ENCODE measurements at places on chromosomes 2 and 18.

GRCh38 chr18:7980136-7980535 is 413.0 kb downstream of the PTPRM start:
- DNase-seq = no peak

DNA sequence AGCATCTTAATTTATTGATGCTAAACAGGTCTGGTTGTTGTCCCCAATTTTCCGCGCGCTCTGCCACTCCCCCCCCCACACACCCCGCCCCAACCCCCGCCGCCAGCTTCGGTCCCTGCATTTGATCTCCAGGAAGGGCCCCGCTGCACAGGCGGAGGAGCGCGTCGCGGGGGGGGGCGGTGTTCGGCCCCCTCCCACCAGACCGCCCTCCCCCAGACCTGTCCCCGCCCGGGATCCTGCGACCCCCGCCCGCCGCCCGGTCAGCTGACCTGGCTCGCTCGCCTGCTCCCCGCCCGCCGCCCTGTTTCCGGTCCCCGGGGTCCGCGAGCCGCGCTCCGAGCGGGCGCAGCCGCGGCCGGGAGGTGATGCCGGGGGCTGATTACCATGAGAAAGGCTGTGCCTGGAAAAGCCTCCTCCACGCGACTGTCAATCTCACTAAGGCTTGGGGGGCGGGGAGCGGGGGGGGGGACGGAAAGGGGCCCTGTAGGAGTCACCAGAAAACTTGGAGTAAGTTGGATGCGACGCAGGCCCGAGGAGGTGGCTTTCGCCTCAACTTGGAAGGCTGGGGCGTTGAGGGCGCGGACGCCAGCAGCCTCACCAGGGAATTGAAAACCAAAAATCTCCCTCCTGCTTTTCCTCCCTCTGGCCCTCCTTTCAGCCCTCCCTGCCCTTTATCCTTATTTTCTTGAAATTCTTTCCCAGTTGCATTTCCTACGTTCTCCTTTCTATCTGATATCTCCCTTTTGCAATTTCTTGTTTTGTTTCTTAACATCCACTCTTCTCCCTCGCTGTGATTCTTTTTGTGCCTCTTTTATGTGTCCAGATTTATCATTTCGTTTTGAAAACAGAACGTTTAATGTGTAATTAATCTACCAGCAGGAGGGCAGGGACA is 4.4 kb upstream of the ZEB2 start:
- no peak for DNase-seq

GRCh38 chr2:237754182-237754581 is 44.4 kb upstream of the RBM44 start:
- no peak for DNase-seq

- no peak for DNase-seq
These were observed 1.4 kb downstream of the TTC39C start for GRCh38 chr18:24015639-24016631.

- no peak for DNase-seq
These were observed 81.6 kb downstream of the EPB41L3 start for GRCh38 chr18:5462227-5462626.

GRCh38 chr2:181807526-181807925 is 84.0 kb upstream of the ITPRID2 start:
- DNase-seq = no peak

DNA sequence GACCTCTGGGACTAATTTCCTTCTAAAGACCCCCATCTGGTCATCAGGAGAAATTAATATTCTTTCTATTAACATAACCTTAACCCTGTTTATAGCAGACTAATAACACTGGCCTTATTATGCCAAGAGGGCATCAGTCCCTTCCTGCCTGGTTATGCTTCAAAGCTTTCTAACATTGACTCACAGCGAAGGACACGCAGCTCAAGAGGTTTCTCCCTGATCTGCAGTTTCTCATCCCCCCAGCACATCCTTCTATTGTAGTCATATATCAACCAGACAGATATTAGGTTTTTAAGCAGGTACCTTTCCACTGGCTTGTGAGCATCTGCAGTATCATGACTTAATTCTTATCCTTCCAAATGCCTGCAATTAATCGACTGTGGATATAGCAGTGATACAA is 100.0 kb upstream of the CXCR4 start:
- no peak for DNase-seq

GRCh38 chr18:10519999-10520935 is 5.6 kb upstream of the NAPG start:
- peak; percentile 51 for DNase-seq

- DNase-seq = no peak
These were observed 223.4 kb downstream of the NCKAP5 start for GRCh38 chr2:133344849-133345248.

- DNase-seq = no peak
These were observed 38.7 kb downstream of the RALBP1 start for GRCh38 chr18:9513971-9514512.

- DNase-seq = no peak
These were observed 62.0 kb downstream of the RPL31 start for GRCh38 chr2:101064125-101064502.

GRCh38 chr2:44016282-44016681 is 20.5 kb upstream of the LRPPRC start:
- DNase-seq = no peak

GRCh38 chr2:226777611-226778010 is 22.0 kb downstream of the IRS1 start:
- no peak for DNase-seq

DNA sequence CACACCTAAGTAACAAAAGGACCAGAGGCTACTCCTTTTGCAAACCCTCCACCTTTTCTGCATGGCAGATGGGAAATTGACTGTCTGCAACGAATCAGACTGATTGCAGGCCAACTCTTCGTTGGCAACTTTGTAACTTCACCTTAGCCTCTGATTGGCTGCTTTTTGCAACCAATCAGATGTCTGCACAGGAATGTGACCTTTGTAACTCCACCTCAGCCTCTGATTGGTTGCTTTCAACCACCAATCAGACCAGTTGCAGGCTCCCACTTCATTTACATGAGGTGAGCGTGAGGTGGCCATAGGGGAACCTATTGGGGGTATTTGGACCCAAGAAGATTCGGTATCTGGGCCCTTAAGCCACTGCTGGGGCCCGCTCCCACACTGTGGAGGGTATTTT is 209.0 kb downstream of the EN1 start:
- DNase-seq = no peak

GRCh38 chr2:37895140-37895539 is 29.9 kb upstream of the RMDN2 start:
- no peak for DNase-seq

DNA sequence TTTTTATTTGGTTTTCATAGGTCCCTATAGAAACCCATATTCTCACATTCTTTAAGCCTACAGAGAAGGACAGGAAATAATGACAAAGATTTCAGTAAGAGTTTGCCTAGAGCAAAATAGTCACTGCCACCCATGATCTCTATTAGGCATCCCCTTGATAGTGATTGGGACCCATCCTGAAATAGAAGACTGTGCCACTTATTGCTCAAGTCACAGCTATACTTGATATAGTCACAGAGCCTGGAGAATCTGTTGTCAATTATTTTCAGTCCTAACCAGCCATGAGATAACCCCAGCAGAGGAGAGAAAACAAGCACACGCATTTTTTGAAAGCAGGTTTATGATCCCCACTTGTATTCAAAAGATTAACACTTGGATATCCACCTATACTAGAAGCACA is 8.2 kb downstream of the ERBB4 start:
- DNase-seq = no peak

- DNase-seq = no peak
These were observed 51.0 kb downstream of the PAX8 start for GRCh38 chr2:113227698-113228097.

DNA sequence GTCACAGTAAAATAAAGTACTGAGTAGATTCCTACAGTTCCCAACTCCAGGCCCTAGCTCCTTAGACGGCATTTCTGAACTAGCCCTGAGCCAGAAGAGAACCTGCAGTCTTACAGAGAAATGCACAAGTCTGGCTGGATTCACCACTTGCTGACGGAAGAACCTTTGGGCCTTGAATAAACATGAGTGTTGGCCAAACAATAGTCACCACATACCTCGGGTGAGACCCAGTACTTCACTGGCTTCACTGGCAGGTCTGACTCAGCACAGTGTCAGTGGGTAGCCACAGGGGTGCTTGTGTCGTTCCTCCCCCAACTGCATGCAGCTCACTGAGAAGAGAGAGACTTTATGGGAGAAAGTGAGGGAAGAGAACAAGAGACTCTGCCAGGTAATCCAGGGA is 88.9 kb downstream of the TMEM185B start:
- DNase-seq = no peak

- DNase-seq = no peak
These were observed 45.5 kb upstream of the UBE2E3 start for GRCh38 chr2:180934911-180935310.

GRCh38 chr2:85601771-85602475 is 575 bp downstream of the TMEM150A start:
- no peak for DNase-seq

DNA sequence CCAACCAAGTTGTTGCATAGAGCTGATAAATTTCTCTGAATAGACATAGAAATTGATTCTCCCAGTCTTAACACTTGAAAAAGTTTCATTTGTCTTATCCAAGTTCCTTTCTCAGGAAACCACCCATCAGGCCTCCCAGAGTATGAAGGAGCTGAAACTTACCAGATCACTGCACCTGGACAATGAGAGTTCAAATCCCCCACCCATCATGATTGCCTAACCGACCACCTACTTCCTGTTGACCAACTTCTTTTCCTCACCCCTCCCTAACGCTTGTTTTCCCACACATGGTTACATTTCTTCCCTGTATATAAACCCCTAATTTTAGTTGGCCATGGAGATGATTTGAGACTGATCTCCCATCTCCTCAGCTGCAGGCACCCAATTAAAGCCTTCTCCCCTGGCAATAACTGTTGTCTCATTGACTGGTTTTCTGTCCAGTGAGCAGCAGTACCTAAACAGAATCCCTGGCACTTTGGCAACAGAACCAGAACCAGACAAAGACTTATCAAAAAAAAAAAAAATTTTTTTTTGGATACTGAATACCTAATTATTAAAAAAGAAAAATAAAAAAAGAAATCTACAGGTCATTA is 103.0 kb downstream of the SPIRE1 start:
- DNase-seq = no peak

DNA sequence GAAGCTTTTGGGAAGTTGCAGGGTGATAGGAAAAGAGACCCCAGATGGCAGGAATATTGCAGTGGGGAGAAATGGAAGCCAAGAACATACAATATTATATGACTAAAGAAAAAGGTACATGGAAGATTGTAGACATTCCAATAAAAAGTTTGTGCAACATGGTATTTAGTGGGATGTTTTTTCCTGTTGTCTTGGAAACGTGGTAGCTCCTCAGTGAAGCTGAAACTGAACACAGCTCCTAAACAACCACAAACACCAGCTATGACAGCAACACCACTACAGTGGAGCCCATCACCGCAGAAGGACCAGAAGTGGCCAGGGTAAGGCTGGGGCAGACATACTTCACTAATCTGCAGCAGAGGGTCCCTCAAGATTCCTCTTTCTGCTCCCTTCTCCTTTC is 246.8 kb downstream of the CDH20 start:
- DNase-seq = no peak

DNA sequence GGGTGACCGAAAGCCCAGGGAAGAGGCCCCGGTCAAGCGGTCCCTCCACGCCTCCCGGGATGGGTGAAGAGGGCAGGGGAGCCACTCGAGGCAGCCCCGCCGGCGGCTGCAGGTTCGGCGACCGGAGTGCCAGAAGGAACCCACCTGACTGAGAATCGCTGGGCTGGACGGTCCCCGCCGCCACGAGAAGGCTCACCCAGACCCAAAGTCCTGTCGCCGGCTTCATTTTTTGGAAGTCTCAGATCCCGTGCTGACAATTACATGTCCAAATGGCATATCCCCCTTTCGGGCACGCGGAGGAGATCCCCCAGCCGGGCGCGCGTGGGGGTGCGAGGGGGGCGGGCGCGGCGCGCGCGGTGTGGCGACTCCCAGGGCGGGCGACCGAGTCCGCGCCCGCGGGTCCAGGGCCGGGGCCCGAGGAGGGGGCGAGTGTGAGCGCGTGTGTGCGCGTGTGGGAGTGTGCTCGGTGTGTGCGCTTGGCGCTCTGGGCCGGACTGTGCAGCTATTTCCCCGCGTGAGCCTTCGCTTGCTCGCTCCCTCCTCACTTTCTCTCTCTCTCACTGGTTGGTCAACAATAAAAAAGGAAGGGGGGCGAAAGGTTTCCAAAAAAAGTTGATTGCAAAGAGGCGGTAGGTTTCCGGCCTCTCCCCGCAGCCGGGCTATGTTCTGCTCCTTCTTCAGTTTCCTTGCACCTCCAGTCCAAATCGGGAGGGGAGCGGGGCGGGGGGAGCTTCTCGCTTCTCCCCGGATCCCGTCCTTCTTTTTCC is at the start of gene ERBB4:
Gene ERBB4, minus strand, starts transcription at position 498 of the 767 bp plus-strand sequence. Its CDS starts 272 bp downstream, at position 226.
- DNase-seq = no peak

- no peak for DNase-seq
These were observed 226.9 kb downstream of the VAPA start for GRCh38 chr18:10140461-10141282.

GRCh38 chr2:127575941-127576432 is 40.5 kb downstream of the MYO7B start:
- DNase-seq = no peak

DNA sequence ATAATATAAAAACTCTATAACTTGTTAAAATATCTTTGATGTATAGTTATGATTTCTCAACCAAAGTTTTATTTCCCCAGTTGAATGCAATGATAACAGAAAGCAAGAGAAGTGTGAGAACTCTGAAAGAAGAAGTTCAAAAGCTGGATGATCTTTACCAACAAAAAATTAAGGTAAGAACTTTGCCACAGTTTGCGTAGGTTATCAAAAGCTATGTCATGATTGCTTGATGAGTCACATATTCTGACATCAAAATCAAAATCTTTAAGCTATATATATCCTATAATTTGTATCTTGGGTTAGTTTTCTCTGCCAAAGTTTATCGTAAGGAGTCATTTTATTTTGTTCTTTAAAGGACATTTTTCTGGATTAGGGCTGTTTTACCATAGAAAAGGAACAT is 35.0 kb downstream of the NDC80 start:
- DNase-seq = peak; percentile 27

DNA sequence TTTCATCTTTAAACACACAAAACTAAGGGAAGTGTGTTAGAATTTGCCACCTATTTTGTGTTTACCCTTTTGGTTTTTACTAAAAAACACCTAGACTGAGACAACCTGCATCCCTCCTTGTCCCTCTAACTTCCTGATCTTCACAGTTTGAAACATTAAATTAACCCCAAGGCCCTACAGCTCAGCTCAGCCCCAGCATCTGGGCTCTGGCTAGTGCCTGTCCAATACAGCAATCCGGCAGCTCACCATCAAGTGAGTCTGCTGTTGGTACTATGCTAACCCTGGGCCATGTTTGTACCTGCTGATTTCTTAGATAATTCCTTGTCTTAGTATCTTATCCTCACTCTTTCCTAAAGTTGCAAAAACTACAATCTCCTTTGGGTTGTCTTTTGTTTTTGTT is 162.4 kb downstream of the DSEL start:
- DNase-seq = no peak

- DNase-seq = no peak
These were observed 5.3 kb upstream of the MC4R start for GRCh38 chr18:60377778-60378469.

- DNase-seq = no peak
These were observed 18.9 kb upstream of the SERPINB11 start for GRCh38 chr18:63683890-63684289.

All from CD4-positive, alpha-beta T cell treated with Interleukin-15 for 4 hours (primary cell).